ENCODE measurements at places on chromosomes 12 and 14.

DNA sequence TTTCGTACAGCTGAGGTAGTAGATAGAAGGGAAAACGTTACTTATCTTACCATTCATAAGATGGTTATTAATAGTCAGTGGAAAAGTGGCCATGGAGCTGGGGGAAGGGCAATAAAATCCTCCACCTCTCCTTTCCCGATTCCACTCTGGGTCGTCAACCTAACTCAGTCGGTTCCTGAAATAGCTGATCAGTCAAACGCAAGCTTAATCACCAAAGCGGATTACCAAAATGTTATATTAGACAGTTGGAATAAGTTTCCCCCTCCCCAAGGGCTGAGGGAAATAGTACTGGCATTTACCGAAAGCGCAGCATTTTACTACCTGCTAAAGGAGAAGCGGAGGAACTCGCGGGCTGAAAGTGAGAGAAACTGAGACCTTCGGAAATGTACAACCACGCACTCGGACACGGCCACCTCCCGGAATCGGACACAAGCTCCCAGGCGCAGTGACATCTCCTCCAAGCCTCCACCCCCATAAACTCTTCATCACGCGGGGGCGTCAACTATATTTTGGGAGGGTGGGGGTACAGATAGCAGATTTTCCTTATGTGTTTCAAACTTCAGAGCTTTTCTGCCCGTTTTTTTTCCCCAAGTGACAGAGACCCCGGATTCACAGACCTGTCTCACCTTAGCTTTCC lies 1.2 kb downstream of the PPM1H start:
- no peak for DNase-seq

GRCh38 chr12:29429999-29430715 lies 49.2 kb upstream of the ERGIC2 start:
- DNase-seq, result no peak

- no peak for DNase-seq
Measured at GRCh38 chr14:29475641-29476040, 452.0 kb downstream of the PRKD1 start.

GRCh38 chr12:53326460-53327185 lies 5.2 kb upstream of the AAAS start:
- DNase-seq, result no peak

DNA sequence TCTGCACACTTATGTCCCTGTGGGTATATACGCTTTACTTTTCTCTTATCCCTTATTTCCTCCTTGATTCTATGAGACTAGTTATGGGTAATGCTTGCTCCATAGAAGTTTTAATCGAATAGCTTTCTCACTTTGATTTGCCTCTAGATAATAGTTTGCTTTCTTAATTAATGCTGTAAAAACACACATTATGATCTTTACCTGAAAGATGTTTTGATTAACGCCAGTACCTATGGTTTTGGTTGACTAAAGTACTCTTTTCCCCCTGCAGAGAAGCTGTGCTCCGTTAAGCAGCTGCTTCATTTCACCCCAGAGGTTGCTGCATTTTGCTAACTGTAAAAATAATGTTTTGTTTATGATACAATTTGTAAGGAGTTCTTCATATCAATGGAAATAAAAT lies 362.3 kb downstream of the FLRT2 start:
- DNase-seq, result no peak

DNA sequence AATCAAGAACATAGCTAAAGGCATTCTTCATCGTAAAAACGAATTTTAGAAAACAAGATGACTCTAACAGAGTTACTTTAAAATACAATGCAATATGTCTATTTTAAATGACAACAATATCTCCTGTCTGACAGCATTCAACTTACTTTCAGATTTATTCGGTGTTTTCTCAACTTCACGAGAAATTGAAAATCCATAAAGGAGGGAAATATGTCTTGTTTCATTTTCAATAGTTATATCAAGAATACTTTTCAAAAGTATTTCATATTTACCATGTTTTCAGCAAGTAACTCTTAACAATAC lies 254.8 kb downstream of the DAD1 start:
- no peak for DNase-seq

DNA sequence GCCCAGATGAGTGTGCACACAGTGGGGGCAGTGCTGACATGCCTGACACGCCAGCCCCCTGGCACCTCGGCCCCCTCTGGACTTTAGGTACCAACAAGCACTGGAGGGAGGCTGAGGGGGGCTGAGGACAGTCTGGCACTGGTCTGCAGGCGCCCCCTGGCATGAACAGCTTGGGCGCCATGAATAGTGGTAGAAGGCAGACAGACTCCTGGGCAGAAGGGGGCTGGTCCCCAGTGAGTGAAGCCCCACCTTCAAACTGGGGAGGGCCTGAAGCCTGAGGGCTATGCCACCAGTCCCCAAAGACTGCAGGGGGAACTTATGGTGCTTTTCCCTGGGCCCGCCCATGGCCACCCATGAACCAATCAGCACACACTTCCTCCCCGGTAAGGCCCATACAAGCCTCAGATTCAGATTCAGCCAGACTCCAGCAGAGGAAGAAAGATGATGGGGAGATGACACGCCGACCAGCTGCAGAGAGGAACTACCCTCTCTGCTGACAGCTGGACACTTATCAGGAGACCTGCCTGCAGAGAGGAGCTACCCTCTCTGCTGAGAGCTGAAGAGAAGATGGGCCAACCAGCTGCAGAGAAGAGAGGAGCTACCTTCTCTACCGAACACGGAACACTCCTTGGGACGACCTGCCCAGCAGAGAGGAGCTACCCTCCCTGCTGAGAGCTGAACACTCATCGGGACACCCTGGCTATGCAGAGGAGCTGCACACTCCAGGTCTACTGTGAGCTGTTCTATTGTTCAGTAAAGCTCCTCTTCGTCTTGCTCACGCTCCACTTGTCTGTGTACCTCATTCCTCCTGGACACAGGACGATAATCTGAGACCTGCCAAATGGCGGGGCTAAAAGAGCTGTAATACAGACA lies 324.5 kb downstream of the PCNX1 start:
- no peak for DNase-seq

GRCh38 chr12:32437095-32437515 lies 37.7 kb downstream of the FGD4 start:
- DNase-seq, result peak; percentile 94

GRCh38 chr14:89163031-89163636 lies 253.9 kb downstream of the FOXN3 start:
- no peak for DNase-seq

DNA sequence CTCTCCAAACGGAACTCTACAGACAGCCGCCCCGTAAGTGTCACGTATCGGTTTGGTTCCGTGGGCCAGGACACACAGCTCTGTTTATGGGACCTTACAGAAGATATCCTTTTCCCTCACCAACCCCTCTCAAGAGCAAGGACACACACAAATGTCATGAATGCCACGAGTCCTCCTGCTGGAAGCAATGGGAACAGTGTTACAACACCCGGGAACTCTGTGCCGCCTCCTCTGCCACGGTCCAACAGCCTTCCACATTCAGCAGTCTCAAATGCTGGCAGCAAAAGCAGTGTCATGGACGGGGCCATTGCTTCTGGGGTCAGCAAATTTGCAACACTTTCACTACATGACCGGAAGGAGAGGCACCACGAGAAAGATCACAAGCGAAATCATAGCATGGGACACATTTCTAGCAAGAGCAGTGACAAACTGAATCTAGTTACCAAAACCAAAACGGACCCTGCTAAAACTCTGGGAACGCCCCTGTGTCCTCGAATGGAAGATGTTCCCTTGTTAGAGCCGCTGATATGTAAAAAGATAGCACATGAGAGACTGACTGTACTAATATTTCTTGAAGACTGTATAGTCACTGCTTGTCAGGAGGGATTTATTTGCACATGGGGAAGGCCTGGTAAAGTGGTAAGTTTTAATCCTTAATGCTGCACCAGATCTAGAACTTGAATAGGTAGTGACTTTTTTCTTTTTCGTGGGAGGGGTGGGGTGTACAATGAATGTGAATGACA lies 69.7 kb downstream of the WDR20 start:
- DNase-seq, result no peak

DNA sequence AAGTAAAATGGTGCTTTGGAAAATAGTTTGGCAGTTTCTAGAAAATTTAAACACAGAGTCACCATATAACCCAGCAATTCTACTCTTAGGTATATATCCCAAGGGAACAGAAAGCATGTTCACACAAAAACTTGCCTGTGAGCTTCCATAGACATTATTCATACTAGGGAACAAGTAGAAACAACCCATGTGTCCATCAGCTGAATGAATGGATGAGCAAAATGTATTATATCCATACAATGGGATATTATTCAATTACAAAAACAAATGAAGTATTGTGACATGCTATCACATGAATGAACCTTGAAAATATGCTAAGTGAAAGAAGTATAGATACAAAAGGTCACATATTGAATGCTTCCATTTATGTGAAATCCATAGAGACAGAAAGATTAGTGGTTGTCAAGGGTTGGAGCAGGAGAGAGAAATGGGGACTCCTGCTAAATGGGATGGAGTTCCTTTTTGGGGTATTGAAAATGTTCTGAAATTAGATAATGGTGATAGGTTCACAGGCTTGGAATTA lies 7.9 kb downstream of the SLC10A1 start:
- DNase-seq, result no peak

DNA sequence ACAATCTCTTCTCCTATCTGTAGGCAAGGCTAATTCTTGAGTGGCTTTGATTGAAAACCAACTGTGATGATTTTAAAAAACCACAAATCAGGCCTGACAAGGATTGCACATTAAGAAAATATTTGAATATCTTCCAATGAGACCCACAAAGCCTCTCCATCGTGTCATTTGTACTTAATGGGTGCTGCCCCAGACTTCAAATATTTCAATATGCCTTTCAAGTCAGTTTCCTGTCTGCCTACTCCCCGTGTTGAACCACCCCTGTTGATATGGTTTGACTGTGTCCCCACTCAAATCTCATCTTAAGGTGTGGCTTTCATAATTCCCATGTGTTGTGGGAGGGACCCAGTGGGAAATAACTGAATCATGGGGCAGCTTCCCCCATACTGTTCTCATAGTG lies 159.7 kb upstream of the EGLN3 start:
- no peak for DNase-seq

DNA sequence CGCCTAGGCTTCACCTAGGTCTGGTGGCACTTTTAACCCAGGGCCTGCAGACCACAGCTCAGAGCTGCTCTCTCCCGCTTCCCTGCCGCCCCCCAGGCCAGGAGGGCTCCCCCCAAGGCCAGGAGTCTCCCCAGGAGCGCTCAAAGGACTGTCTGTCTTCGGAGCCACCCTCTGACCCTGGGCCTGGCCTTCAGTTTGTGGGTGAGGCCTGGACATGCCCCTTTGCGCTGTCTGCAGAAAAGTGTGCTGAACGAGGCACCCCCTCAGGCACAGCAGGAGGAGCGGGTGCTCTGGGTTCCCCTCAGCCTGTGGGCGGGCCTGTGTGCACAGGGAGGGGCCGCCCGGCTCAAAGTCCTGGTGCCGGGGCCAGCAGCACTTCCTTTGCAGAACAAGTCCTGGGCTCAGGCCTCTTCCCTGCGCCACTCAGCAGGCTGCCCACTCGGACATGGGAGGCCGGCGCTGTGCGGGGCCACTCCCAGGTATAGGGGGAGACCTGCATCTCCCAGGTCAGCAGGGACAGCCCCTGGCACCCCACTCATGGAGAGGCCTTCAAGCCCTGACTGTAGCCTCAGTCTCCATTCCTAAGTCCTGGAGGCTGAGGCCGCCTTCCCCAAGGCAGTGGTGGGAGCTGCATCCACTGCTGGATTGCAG lies 14.3 kb downstream of the DEGS2 start:
- DNase-seq, result no peak

- DNase-seq, result no peak
Measured at GRCh38 chr14:90273532-90273931, 17.2 kb downstream of the PSMC1 start.

GRCh38 chr14:39307815-39308214 lies 74.1 kb downstream of the MIA2 start:
- no peak for DNase-seq

DNA sequence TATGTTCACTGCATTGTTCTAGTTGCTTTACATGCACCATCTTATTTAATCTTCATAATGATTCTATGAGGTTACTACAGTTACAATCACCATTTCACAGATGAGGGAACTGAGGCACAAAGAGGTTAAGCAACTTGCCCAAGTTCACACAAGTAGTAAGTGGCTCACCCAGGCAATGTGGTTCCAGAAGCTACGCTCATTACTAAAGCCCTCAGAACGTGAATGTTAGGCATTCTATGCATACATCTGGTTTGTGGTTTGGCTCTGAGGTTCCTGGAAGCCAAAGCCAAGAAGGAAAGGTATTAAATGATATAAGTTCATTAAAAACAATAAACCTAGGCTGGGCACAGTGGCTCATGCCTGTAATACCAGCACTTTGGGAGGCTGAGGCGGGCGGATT lies 14.4 kb upstream of the VRTN start:
- peak; percentile 61 for DNase-seq

DNA sequence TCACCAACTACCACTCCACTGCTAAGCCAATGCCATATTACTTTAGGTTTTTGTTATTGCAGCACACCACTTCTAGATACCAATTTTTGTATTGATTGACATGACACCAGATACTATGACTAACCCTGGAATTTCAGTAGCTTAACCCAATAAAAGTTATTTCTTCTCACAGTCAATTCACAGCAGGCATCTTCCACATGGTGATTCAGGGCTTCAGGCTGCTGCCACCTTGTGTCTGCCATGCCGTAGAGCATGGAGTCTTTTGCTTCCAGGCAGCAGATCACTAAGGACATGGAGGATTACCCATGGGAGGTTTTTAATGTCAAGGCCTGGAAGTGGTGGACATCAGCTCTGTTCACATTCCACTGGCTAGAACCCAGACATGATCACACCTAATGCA lies 56.4 kb upstream of the LTA4H start:
- no peak for DNase-seq

DNA sequence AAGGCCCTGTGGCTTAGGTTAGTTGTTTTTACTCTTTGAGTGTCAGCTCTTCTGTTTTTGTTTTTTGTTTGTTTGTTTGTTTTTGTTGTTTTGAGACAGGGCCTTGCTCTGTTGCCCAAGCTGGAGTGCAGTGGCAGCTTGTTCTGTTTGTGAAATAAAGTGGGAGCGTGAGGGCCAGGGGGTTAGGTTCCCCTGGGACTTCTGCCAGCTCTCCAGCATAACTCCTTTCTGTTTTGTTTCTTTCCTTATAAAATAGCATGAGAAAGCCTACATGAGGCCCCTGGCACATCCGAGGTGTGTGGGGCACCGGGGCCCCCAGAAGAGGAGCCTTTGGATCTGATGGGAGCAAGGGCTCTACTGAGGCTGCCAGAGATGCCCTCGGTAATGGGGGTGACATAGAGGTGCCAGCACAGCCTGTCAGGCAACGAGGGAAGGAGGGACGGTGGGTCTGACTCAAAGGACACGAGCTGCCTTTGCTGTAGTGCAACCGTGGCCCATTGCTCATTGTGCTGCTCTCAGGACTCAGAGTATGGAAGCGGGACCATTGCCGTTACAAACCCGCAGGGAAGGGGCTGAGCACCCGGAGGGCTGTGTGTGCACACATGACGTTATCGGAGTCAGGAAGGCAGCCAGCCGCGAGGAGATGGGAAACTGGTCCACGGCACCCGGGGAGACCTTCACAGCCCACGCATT lies 9.1 kb upstream of the SERPINA11 start:
- DNase-seq, result no peak

Measured in HS-27A (cell line).